ENCODE measurements at places on chromosomes 5 and 9.

- no peak for DNase-seq
Observed at GRCh38 chr5:58406394-58406793, 53.5 kb downstream of the PLK2 start.

- no peak for DNase-seq
Observed at GRCh38 chr5:27733237-27733636, 694.9 kb upstream of the CDH9 start.

DNA sequence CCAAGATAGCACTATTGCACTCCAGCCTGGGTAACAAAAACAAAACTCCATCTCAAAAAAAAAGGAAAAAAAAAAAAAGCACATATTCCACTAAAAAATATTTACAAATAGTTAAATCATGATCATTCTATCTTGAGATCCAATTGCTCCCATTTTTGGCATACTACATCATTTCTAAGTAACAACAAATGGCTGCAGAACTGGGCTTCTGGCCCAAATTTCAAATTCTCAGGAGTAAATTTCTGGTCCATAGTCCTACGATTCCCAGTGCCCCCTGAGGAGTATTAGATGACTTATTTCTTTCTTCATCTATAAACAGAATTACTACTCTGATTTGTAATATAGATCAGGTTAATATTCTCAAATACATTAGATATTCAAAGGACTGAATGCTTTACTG is 62.1 kb downstream of the CEMIP2 start:
- DNase-seq = no peak

- no peak for DNase-seq
Observed at GRCh38 chr5:9625286-9625685, 4.9 kb downstream of the TAS2R1 start.

All from erythroblast (primary cell).